Osteoblast (primary cell): ENCODE measurements at places on chromosomes 7 and 10. TPM values are rescaled to one million over a fixed set of nuclear protein-coding genes. Genes with fewer than 3 reads are reported as not detected.

DNA sequence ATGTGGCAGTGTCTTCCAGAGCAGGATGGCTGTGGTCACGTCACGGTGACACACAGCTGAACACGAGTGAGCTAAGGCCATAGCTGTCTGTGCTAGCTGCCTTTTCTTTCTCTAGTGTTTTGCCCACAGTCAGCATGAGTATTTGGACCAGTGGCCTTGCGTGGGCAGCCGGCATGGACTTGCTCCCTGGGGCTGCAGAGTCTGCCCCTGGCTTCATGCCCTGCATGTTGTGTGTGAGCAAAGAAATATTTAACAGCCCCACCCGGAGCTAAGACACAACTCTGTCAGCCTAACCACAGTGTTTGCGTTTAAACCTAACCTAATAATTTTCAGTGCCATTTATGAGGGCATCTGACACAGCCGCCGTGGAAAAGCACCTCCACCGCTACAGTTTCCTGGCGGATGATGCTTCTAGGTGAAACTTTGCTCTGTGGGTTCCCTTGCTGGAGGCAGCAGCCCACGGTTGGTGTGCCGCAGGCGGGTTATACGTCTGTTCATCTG is 14.6 kb downstream of the CHST12 start:
- peak; percentile 93 for DNase-seq

DNA sequence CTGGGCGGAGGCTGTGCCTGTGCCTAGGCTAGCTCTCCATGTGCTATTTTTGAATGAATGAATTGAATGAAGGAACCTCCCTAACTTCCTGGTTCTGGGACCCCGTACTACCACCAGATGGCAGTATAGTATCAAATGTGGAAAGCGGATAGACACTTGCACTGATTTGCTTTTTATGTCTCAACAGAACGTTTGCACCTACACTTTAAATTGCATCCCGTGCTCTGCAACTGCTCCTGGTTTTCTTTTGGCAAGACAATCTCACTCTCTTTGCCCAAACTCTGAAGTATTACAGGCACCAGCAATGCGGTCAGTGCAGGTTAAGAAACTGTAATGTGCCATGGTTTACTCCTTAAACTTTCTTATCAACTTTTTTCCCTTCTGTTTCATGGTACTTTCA is 6.5 kb downstream of the FZD8 start:
- DNase-seq, result peak; percentile 78

- no peak for DNase-seq
These were observed 22.6 kb upstream of the ABLIM1 start for GRCh38 chr10:114680543-114681117.

- peak; percentile 87 for DNase-seq
These were observed 7.0 kb downstream of the AIMP2 start for GRCh38 chr7:6015917-6016652.

DNA sequence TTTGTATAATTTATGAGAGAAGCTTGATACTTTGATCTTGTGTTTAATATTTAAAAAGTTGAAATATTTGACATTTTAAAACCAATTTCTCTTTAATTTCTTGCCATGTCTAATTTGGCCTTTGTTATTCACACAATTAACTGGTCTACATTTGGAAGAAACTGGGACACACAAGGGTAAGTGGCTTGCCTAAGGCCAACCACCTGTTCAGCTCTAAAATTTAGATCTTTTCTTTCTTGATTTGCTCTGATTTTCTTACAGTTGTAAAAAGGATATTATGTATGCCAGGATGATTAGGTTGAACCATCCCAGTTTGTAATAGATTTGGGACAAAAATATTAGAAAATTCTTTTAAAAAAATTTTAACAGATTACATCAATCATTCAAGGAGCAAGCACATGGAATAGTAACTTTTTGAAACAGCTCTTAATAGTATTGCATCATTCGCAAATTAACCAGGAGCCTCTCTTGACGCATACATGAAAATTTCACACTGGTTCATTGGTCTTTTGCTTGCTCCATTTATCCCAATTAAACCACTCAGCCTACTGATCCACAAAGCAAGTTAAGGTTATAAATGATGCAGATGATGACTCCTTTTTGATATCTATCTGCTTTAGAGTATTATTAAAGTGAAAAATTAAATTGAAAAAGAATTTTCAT is 222.4 kb upstream of the SLC26A5 start:
- DNase-seq, result no peak

DNA sequence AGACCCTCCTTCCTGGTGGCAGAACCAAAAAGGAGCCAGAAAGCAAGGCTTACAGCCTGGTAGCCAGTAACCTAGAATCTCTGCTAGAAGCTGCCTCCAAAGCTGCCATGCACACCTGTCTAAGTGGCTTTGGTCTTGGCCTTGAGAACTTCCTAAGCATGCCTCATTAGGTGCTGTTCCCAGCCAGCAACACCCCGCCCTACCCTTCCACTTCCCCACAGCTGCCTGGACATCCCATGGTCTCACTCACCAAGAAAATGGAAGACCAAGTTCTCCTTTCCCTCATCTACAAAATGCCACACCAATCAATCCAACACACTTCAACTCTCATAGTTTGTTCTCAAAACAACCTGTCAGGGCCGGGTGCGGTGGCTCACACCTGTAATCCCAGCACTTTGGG is 4.2 kb downstream of the PSAP start:
- DNase-seq, result no peak

DNA sequence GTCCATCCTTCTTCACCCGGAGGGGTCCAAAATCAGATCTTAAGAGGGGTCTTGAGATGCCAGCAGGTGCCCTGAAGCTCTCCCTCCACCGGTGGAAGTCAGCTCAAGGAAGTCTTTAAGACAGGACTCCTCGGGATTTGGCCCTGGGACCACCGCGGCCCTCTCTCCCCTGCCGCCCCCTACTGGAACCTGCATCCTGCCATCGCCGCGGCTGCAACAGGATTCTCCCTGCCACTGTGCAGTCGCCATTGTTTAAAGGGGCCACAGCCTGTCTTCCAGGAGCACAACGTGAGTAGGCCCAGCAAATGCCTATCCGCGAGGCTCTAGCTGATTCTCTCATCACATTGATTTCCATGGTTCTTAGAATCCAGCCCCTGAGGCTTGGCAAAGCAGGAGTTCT is 324.3 kb downstream of the ZNF716 start:
- no peak for DNase-seq

DNA sequence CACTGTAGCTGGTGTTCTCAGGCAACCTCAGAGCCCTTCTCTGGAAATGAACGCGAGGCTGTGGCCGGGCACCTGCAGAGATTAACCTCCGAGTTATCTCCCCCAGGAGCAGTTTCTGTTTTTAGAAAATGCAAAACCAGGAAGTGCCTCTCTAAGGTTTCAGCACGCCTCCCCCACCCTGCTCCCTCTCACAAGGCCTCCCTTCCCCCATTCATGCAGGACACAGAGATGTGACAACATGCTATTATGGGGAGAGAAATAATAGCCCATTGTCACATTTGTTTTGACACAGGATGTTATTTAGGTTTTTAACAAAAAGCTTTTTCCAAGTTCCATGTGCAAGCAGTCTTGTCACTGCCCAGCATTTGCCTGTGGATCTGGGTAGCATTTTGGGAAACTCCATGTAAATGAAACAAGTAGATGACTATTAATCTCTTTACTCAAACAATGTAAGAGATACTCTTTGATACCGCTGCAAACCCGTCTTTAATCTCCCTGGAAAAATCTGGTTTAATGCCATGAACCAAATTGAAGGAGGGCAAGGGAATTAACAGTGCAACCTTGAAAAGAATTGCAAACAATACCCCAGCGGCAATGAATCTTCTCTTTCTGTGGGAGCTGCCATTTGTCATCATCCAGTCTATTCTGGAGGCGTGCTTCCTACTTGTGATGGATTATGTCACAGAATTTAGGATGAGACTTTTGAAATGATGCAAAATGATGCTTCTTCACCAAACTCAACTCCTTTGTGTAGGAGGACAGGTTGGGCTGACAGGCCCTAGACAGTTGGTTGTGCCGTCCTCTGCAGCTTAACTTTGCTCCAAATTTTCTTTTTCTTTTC is 86.5 kb upstream of the NMT2 start:
- DNase-seq, result no peak

DNA sequence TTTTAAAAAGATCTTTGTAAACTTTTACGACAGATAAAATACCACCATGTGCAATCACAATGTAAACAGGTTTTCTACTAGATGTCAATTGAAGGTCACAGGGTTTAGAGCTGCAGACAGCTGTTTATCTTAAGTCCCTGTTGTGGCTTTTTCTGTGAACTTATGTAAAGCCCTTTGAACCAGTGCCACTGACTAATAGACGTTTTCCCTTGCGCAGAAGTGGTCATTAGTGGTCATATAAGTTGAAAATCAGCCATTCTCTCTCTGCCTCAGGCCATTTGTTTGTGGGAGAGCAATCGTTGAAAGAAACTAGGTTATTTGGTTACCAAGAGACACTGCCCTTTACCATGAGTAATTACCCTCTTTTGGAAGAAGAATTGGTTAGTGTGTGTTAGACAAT is 23.9 kb downstream of the CACNB2 start:
- no peak for DNase-seq

DNA sequence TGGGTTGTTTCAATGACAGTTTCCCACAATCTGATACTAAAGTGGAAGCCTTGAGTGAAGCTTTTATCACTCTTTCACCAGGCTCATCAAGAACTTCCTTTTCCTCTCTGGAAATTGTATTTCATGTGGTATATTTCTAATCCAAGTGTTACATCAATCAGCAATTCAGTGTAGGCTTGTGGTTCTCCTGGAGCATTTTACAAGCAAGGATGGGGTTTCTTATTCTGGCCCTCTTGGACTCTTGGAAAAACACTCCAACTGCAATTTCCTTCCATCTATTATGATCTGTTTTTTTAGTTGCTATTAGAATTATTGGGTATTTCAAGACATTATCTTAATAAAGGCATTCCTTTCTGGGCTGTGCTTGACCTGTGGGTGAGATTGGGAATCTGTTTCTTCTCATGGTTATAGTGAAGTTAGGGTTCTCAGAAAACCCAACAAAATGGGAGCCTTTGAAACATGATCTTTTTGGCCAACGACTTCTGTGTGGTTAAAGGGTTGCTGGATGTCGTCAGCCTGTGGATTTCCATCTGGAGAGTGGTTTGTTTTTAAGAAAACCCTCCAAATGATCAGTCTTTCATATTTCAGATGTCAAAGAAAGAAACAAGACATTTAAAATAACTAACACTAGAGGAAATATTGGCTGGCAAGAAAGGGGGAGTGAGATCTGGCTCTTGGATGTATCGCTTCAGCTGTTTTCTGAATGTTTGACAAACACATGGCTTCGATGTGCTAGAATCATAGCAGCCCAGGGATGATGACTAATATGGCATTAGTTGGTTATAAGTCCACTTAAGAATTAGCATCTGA is 540.2 kb downstream of the LRMDA start:
- peak; percentile 50 for DNase-seq

GRCh38 chr10:72851509-72851908 is 42.0 kb upstream of the OIT3 start:
- no peak for DNase-seq

DNA sequence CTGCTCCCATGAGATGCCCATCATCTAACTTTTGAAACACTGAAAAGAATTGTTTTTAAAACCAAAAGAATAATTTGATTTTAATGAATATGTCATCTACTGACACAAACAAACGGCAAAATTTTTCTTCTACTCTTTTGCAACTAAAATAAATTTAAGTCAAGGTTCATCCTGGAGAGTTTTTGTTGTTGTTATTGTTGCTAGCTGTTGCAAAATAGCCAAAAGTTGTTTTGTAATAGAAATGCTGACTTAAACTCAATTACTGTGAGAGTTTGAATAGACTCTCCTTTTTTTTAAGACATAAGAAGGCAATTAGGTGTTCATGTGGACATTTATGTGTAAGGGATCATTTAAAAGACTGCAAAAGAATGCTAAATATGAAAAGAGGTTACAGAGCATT is 146.0 kb upstream of the SEM1 start:
- DNase-seq, result no peak

- no peak for DNase-seq
These were observed 53.7 kb downstream of the PFKFB3 start for GRCh38 chr10:6256439-6256838.

- DNase-seq, result no peak
These were observed 114.8 kb upstream of the ADO start for GRCh38 chr10:62689712-62690111.

DNA sequence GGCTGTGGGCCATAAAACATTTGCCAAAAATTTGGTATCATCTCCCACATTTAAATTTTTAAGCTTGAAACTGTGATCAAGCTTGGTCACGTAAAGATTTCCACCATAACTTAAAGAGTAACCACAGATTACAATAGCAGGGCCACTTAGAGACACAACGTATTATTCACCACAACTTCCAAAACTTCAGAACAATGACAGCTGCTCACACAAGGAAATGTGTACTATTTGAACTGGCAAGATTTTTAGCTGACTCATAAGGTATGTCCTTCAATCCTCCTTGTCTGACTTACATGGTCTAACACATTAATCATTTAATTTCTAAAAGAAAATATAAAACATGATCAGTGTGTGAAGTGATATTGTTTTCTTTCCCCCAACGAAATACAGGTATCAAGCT is 234.5 kb downstream of the PARD3 start:
- DNase-seq, result peak; percentile 49

- no peak for DNase-seq
These were observed 139.9 kb downstream of the ARL4A start for GRCh38 chr7:12827219-12827821.

DNA sequence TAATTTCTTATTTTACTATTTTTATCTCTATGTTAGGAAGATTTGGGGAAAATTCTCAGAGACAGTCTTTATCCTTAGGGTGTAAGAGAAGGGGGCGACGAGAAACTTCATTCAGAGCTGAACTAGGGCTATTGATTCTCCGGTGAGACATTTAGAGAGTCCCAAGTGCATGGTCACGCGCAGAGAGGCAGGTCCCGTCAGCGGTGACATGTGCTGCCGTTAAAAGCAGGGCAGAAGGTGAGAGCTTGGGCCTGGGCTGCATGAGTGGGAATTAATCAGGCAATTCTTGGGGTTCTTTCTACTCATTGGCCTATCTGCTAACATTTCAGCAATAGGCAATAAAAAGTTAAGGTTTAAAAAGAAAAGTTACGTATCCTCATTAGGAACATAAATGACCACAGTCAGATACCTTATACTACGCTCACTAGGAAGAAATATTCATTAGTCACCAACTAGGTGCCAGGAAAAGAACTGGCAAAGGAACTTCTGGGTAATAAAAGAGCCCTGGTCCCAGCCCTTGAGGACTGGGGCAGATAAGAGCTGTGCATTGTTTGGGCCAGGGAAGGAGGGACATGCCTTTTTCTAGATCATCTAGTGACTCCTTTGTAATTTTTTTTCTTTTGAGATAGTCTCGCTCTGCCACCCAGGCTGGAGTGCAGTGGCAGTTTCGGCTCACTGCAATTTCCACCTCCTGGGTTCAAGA is 21.2 kb downstream of the PRKCQ start:
- no peak for DNase-seq

DNA sequence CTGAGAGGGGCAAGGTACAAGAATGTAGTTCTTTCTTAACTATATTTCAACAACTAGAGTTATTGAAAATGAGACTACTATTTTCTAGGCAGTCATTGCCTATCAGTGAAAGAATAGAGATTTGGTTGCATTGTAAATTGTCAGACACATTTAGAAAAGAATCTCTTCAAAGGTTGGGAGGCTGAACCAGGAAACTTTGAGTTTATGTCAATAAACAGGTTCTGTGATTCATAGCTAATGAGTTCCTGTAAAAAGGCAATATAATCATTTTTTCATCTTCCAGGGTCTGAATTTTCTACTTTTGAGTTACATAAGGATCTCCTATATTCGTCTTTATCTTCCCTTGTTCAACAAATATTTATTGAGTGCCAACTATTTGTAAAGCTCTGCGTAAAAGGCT is 47.1 kb downstream of the MAGI2 start:
- DNase-seq, result no peak

Gene RAMP3
- not detected in 2 replicates for total RNA-seq

Gene CRYGN
- 0.59 and 0.72 TPM in 2 replicates for total RNA-seq

Gene ZNF727
- 0.29 and 1.8 TPM in 2 replicates for total RNA-seq

Gene LDB3
- under 0.01 TPM in 2 replicates for total RNA-seq
